ENCODE measurements at places on chromosomes 13 and 19.

DNA sequence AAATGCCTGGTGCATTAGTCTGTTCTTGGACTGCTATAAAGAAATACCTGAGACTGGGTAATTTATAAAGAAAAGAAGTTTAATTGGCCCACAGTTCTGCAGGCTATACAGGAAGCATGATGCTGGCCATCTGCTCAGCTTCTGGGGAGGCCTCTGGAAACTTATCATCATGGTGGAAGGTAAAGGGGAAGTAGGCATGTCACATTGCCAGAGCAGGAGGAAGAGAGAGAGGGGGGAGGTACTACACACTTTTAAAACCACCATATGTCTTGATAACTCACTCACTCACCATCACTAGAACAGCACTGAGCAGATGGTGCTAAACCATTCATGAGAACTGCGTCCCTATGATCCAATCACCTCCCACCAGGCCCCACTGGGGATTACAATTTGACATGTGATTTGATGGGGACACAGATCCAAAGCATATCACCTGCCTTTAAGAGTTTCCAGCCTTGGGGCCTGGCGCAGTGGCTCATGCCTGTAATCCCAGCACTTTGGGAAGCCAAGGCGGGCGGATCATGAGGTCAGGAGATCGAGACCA is 219.0 kb downstream of the KATNAL1 start:
- DNase-seq, result no peak

DNA sequence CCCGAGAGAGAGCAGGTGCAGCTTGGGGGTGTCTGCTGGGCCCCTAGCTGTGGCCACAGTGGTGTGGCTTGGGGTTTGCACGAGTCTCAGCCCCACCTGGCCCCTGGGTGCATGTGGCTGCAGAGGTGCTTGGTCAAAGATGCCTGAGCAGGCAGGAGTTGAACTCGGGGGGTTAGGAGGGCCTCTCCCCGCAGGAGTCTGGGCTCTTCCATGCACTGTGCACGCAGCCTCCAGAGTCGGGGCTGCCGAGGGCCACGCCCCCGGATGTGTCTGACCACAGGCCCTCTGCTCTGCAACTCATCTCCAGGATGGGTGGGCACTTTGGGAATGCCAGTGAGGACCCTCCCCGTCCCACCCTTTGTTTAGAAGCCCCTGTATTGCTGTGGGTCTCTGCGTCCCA is 91.5 kb upstream of the MCF2L start:
- DNase-seq, result no peak

DNA sequence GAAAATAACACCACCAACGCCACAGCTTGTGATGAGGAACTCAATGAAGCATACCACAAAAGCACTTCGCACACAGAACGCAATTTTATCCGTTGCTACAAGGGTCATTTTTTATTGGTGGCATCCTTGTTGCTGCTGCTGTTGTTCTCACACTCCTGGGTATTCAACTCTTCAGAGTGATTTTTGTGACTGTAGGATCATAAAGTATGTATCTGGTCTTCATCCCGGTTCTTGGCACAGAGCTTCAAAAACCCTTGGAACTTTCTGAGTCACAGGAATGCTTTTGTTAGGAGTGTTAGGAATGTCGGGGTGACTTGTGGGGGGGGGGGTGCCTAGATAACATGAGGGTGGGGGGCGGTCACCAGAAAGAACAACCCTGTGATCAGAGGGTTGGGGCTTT is 108.4 kb downstream of the ZNF557 start:
- DNase-seq, result no peak

DNA sequence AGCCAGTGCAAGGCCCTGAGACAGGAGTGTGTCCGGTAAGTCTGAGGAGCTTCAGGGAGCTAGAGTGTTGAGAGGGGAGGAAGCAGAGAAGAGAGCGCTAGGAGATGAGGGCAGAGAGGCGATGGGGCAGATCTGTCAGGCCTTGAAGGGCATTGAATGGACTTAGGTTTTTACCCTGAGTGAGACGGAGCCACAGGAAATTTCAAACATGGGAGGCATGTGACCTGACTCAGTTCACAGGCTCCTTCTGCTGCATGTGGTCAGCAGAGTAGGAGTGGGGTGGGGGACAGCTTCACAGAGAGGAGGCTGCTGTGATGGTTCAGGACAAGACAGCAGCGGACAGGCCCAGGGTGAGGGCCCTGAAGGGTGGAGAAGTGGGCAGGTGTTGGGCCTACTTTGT is 2.5 kb upstream of the FAM98C start:
- no peak for DNase-seq

- peak; percentile 43 for DNase-seq
These were observed at the start of gene AKT2 for GRCh38 chr19:40284501-40285352. TSS of gene AKT2 (minus strand) at chr19:40285345. CDS start at chr19:40265267, 20,078 bp downstream.

- no peak for DNase-seq
These were observed 172.3 kb upstream of the SPRY2 start for GRCh38 chr13:80513196-80513595.

GRCh38 chr13:43761616-43762315 is 25.0 kb downstream of the ENOX1 start:
- DNase-seq, result no peak

DNA sequence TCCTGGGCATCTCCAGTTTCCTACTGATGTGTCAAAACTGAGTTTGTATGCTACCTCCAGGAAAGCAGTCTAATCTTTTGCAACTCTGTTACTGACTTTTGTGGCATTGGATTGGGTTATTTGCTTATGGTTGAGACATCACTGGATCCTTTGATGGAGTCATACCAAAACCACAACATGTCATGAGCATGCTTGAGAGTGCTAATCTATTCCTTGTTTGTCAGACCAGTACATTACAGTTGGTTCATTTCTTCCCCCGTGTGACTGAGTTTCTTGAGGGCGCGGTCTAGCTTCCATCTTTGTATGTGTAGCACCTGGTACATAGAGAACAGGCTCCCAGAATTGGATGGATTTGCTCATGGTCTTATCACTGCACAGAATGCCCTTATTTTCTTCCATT is 43.2 kb downstream of the SUGT1 start:
- peak; percentile 43 for DNase-seq

DNA sequence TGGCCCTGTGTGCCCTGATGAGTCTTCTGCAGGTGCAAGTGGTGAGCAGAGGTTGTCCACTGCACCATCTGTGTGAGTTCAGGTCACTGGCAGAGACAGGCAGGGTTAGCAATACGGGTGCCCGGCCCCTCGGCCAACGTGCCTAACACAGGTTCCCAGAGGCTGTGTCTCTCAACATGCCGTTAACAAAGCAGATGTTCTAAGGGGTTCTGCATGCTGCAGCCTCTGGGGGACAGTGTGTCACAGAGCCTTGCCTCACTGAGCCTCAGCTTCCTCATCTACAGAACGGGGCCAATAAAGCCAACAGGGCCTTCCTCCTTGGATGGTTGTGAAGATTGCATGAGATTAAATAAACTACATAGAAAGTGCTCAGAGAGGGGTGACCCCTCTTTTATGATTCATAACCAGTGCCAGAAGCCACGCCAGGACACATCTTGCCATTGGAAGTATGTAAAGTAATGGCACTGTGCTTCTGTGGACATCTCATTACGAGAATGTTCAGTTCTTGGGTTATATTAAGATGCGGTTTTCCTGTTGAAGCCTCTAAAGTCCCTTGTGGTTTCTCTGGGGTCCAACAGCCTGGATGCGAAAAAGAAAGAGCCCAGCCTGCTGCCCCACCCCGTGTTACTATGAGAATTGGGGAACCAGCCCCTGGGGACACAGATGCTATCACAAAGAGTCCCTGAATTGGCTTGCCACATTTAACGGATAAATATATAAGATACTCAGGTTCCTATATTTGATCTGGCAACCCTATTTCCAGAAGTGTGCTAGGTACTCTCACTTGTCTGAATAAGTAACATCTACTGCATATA is 11.2 kb upstream of the ARHGEF18 start:
- DNase-seq, result no peak

GRCh38 chr19:15318241-15318691 is 14.1 kb downstream of the BRD4 start:
- peak; percentile 41 for DNase-seq

DNA sequence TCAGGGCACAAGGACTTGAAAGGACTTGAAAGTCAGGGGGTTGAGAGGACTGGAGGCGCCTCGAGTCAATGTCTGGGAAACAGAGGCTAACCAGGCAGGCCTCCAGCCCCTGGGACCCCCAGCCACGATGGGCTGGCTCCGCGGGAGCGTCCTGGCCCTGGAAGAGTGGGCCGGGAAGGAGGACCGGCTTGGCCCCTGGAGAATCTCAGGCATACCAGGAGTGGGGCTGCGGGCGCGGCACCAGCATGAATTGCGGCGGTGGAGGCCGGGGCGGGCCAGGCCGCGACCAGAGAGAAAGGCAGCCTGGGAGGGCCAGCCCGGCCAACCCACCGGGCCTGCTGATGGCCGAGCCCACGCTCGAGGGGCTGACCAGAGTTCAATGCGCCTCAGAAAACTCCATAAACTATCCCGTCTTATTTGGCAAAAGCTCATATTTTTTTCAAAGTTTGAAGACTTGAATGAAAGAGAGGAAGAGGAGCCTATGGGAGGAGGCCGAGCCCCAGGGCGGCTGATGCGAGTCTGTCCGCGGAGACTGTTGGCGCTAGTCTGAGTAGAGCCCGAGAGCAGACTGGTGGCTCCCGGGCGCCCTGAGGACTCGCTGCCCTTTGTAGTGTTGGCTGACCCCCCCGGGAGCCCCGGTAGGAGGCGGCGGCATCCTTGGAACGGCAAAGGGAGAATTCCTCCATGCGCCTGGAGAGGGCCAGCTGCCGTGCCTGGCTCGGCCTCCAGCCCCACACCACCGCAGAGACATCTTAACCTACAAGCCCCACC is 68.0 kb downstream of the MLLT1 start:
- no peak for DNase-seq

DNA sequence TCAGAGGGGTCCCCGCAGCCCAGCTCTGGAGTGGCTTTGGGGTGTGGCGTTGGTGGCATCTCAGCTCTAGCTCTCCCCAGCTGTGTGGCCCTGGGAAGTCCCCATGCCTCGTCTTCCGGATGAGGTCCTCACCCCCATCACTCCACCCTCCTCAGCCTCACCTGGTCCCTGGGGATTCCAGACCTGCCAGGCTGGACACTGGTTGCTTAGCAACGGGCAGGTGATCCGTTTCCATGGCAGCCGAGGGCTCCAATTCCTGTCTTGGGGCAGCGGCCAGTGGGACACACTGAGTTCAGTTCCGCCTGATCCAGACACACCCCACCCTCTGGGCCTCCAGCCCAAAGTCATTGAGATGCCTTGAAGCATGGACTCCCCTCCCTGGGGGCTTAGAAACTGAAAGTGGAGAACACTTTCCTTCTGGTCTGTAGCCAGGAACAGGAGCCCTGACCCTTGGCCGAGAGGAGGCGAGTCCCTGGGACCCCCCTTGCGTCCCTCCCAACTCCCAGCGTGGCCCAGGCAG is 7.7 kb upstream of the MISP start:
- DNase-seq, result no peak

GRCh38 chr19:19595171-19595701 is 23.3 kb downstream of the PBX4 start:
- DNase-seq, result peak; percentile 34

GRCh38 chr19:18940769-18941627 is at the start of gene HOMER3:
TSS of gene HOMER3 (minus strand) at chr19:18941217. CDS start at chr19:18938982, 2,235 bp downstream.
- DNase-seq, result peak; percentile 33

- no peak for DNase-seq
These were observed 35.2 kb upstream of the TUBGCP3 start for GRCh38 chr13:112623051-112623711.

GRCh38 chr19:51559240-51559639 is 11.8 kb upstream of the ZNF175 start:
- no peak for DNase-seq

DNA sequence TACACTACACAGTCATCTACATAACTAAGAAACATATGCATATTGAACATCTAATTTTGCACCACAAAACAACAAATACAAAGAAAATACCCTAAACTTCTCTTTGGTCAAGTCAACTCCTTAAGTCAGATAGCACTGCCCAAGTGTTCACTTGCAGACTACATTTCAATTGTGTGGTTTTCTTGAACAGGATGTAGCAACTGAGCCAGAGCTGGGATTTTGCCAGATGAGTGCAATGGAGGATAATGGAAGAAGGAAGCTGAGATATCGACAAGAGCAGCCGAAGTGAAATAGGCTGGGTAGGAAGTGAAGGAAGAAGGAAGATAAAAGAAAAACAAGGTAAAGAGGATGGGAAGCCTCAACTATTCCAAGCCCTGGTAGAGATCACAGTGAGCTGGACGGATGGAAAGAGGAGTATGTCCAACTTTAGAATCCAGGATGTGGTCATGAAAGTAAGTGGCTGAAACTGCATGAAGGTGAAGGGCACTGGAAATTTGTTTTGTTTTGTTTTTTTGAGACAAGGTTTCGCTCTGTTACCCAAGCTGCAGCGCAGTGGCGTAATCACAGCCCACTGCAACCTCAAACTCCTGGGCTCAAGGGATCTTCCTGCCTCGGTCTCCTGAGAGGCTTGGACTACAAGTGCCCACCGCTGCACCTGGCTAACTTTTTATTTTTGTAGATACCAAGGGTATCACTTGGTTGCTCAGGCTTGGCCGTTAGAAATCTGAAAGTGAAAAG is 15.0 kb downstream of the NUFIP1 start:
- DNase-seq, result peak; percentile 17

DNA sequence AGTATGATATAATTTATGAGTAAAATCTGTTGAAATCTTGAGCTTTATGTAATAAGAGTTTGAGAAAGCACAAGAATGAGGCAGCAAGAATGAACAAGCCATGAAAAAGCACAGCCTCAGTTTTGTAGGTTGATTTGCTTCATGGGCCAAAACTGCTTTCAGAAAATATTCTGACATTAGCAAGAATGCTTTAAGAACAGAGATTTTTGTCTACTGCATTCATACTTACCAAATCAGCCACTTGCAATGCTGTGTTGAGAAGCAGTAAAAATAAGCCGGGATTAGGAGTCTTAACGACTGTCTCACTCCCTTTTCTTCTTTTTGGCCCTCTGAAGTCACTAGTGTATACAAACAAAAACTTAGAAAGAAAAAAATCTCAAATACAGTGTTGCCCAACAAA is 114.5 kb downstream of the POSTN start:
- no peak for DNase-seq

DNA sequence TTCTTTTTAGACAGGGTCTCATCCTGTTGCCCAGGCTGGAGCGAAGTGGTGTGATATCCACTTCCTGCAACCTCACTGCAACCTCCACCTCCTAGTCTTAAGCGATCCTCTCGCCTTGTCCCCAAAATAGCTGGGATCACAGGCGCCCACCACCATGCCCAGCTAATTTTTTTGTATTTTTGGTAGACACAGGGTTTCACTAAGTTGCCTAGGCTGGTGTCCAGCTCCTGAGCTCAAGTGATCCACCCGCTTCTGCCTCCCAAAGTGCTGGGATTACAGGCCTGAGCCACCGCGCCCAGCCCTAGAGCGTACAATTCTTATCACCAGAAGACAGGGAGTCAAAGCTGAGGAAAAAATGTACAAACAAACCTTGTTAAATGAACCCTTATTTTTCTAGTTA is 4.5 kb upstream of the ELOF1 start:
- DNase-seq, result no peak

GRCh38 chr19:16514383-16515019 is 18.3 kb downstream of the C19orf44 start:
- no peak for DNase-seq

DNA sequence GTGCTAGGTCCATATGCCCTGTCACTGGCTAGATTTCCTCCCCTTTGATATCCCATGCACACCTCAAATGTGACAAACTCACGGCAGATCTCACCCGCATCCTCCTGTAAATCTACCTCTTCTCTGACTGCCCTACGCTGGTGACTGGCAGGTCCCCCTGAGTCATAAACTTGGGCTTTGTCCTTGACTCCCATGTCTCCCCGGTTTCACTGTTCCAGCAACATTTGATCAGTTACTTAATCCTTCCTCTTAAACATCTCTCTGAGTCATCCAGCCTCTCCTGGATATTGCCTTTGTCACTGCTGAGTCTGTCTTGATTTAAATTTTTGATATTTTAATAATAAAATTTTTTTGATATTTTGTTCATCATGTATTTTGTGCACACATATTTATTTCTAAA is 26.5 kb downstream of the FAM216B start:
- peak; percentile 83 for DNase-seq
